ENCODE measurements at places on chromosomes 13 and 19.

DNA sequence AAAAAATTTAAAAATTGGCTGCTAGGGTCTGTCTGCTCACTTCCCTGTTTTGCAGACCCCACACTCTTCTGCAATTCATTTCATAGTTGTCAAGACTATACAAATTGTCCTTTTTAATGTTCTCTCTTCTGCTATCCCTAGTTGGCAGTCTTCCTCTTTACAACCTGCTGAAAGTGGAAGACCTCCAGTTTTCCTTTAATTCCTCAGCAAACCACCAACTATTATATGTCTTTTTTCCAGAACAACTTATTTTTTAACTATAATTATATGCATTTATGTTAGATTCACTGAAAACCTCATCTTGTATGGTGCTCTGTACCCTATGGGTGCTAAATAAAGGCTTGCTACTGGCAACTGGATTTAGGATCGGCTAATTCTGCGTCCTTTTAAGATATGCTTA, 1.1 kb upstream of the PHF11 start:
- no peak for DNase-seq

DNA sequence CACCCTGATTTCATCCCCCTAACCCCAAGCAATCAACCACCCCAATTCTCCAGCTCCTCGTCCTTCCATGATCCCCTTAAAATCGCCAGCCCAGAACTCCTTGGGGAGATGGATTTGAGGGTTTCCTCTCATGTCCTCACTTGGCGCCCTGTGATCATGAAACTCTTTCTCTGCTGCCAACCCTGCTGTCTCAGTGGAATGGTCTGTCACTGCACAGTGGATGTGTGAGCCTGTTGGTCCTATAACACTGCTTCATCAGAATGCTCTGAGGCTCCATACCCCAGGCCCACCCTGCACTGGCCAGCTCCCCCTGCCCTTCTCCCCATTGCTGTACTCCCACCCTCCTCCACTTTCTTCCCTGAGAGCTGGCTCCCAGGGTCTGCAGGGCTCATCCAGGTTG, 12.6 kb upstream of the ZNF792 start:
- no peak for DNase-seq

GRCh38 chr13:52195401-52195837, 36.0 kb upstream of the NEK3 start:
- no peak for DNase-seq

GRCh38 chr13:101204270-101205020, 211.9 kb downstream of the NALCN start:
- no peak for DNase-seq

DNA sequence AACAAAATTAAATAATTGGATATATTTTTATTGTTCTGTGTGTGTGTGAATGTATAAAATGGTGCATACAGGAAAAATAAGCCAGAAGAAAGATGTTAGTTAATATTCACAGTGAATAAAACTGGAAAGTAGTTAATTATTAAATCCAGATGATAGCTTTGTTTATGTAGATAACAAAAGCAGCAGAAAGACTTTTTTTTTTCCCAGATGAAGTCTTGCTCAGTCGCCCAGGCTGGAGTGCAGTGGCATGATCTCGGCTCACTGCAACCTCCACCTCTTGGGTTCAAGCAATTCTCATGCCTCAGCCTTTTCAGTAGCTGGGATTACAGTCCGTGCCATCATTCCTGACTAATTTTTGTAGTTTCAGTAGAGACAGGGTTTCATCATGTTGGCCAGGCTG, 140.1 kb downstream of the ZNF486 start:
- no peak for DNase-seq

DNA sequence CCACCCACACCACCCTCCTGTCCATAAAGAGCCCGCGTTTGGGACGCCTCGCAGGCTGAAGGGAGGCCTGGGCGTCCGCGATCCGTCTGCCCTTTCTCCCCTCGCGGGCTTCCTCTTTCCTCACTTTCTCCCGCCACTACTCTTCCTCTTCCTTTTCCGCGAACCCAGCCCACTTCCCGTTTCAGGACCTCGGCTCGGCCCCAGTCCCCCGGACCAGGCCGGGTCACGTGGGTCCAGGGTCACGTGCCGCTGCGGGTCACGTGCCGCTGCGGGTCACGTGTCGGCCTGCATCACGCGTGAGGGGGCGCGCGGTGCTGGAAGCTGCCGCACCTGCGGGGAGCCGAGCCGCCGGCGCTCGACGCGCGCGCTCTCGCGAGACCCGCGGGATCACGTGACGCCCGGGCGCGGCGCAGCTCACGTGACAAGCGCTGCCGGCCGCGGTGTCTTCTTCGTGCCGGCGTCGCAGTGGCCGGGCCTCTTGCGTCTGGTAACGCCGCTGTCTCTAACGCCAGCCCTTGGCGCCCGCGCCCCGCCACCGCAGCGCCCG, at the start of gene LAMP1:
TSS of gene LAMP1 (plus strand) at position 417 of the 547 bp plus-strand sequence. CDS start 196 bp downstream, outside the sequence.
- peak; percentile 68 for DNase-seq

DNA sequence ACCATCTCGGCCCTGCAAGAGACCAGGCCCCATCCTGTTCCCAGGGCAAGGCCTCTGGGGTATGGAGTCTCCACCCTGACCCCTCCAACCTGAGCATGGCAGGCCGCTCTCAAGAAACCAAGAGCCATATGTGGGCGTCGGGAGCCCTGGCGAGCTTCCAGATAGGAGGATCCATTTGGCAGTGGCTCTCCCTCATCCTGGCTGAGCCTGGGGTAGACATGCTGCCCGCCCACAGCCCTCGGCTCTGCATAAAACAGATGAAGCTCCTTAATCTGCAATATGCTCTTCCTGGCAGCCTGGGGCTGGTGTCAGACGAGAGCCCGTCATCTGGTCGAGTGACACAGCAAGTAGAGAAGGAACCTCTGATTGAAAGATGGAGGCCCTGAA, 6.1 kb downstream of the ATP13A1 start:
- peak; percentile 93 for DNase-seq

- DNase-seq: no peak
These were observed 4.2 kb upstream of the TNFSF11 start for GRCh38 chr13:42569576-42570344.

- DNase-seq: no peak
These were observed 20.8 kb downstream of the SUGT1 start for GRCh38 chr13:52673465-52673864.

DNA sequence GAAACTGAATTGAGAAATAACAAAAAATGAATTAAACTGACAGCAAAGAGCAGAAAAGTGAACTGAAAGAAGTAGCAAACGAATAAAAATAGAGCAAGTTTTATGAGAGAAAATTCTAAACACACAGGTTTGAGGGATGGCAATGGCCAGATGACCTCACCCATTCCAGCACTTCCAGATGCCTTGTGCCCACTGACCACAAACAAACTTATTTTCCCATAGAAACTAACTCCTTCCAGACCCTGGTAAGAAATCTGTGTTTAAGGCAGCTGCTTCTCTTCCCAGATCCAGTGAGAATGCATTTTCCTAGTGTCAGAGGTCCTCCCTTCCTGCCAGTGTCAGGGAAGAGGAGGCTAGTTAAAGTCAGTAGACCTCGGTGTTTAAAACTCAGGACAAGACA, 51.7 kb downstream of the RXFP2 start:
- no peak for DNase-seq

DNA sequence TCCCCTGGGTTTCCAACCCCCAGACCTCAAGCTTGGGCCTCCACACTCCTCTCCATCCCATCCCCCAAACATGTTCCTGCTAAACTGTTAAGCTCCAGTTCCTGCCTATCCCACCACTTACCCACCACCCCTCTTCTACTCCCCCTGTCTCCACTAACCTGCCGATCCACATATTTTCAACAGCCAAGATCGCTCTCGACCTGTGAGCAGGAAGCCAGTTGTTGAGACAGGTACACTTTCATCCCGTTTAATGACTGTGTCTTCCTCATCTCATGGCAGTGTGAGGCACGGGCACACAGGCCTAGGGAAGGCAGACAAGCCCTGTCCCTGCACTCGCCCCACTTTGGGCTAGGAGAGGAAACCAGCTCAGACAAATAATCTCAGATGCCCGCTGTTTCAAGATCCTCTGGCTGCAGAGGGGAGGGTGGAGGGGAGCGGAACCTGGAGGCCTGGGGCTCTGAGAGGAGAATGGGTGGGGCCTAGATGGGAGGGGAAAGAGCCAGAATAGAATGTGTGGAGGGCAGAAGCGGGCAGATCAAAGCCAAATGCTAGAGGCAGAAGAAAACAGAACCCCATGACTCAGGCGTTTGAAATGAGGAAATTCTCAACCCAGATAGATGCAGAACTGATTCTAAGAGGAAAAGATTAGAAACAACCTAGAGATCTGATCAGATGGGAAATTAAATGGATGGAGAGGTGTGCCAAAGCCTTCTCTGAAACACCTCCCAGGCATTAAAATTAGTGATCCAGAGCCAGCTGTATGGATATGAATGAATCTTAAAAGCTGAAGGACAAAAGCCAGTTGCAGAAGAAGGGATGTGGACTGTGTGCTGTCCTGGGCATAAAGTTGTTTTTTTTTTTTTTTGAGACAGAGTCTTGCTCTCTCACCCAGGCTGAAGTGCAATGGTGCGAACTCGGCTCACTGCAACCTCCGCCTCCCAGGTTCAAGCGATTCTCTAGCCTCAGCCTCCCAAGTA, 16.9 kb upstream of the CYP2S1 start:
- no peak for DNase-seq

DNA sequence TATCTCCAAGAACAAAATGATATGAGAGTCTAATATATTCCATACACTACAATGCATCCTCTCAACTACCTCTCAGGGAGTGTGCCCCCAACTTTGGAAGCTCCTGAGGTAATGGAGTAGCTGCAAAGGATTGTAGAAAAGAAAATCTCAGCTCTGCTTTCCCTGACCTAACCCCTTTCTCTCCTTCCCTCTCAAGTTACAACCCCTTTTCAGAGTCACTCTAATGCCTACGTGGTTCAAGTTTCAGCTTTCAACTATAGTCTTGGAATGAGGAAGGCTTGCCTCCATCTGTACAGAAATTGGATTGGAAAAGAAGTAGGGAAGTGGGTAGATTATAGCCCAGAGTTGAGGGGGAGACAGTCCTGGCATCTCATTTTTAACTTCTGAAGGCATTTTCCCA, 256.0 kb downstream of the PCDH9 start:
- no peak for DNase-seq

GRCh38 chr13:61275736-61276135, 139.9 kb downstream of the PCDH20 start:
- no peak for DNase-seq

- no peak for DNase-seq
These were observed 84.3 kb downstream of the IER2 start for GRCh38 chr19:13234518-13234917.

GRCh38 chr13:102872131-102872530, 26.3 kb downstream of the ERCC5 start:
- DNase-seq: no peak

DNA sequence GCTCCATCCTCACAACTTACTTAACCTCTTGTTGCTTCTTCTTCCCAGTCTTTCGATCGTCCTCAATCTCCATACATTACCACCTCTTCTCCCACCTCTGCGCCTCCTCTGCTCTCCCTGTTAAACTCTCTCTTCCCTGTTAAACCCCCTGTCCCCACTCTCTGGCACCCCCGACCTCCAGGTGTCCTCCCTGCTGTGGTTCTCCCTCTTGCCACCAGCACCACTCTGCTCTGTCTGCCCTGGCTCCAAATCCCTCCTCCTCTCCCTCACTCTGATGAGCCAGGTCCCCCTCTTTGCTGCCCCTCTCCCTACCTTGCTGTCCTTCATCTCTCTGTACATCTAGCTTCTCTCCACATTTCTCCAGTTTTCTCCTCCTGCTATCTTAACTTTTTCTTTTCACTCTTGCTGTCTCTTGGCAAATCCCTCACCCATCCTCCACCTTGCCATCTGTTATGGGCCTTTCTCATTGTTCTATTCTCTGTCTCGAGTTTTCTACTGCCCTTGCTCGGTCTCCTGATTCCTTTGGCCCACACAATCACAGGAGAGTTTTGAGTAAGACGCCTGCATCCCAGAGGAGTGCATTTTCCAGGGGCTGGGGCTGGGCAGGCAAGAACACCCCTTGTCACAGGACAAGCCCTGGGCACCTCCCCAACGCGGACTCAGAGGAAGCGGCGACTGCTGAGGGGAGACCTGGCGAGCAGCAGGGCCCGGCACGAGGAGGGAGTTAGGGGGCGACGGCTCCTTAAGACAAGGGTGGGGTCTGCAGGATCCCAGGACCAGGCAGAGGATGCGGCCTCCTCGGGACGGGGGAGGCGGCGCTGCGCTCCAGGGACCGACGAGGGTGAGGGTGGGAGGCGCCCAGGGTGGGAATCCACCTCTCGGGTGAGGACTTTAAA, 21.4 kb upstream of the ERVV-1 start:
- DNase-seq: no peak

GRCh38 chr19:35292421-35293362, 731 bp downstream of the MAG start:
- DNase-seq: no peak

GRCh38 chr13:40148101-40148500, 492.6 kb downstream of the COG6 start:
- no peak for DNase-seq

- DNase-seq: no peak
These were observed 174.8 kb downstream of the KDM4B start for GRCh38 chr19:5143471-5144411.

DNA sequence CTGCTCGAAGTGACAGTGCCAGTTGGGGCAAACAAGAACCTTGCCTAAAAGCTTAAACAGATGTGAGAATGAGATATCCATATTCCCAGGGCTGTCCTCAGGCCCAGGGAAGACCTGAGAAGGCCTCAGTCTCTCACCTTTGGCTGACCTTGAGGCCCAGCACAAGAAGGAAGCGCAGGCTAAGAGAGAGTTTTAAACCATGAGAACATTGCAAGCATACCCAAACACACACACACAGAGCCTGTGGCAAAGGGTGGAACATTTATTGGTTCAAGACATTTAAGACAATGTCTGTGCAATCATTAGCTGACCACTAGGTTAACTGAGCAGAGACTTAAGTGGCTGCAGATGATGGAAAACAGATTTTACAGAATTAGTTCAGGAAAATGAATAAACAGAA, 248.2 kb downstream of the NBEA start:
- no peak for DNase-seq

DNA sequence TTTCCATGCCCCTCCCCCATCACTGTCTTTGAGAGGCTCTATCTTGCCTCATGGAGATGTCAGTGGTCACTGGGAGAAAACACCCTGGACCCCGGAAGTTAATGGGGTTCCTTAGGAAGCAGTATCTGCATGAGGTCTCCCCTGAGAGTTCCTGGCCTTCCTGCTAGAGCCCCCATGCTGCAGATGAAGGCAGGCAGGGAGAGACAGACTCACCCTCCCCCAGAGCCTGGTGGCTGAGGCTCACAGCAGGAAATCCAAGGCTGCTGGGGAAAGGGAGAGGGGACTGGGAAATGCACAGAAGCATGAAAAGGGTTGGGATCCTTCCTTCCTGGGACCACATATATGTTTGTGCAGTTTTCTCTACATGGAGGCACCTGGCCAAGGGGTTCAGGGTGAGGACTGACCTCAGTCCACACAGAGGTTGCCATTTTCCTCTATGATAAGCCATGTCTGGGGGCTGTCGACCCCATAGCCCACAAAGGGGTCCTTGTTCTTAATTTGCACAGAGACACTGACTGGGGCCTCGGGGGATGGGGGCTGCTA, 95.4 kb downstream of the RNASEH2B start:
- no peak for DNase-seq

DNA sequence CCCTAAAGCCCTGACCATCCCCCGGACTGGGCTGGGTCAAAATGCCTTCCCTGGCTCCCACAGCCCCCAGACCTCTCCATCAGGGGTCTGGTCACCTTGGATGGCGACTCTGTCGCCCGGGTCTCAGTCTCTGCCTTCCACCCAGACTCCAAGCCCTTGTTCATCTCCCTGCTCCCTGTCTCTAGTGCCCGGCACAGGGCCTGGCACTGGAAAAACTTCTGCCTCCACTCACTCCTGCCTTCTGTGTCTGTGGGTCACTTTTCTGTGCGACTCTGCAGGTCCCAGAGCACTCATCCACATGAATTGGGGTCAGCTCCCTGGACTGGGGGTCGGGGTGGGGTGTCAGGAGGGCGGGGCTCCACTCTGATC, 1.1 kb downstream of the ZNF787 start:
- DNase-seq: no peak

GRCh38 chr13:42859760-42860159, 78.4 kb downstream of the FAM216B start:
- DNase-seq: no peak
